ENCODE measurements at places on chromosomes 5 and 9.

GRCh38 chr9:87812375-87813118, 70.1 kb upstream of the SPATA31E1 start:
- DNase-seq = no peak

- DNase-seq = no peak
Measured at GRCh38 chr5:107396351-107396690, 274.4 kb downstream of the EFNA5 start.

GRCh38 chr9:105118636-105119035, 125.8 kb upstream of the SLC44A1 start:
- no peak for DNase-seq

- DNase-seq = no peak
Measured at GRCh38 chr9:132937463-132937901, 6.9 kb downstream of the TSC1 start.

GRCh38 chr5:96014395-96014794, 52.7 kb upstream of the ELL2 start:
- no peak for DNase-seq

- no peak for DNase-seq
Measured at GRCh38 chr5:36683821-36684434, 77.5 kb downstream of the SLC1A3 start.

DNA sequence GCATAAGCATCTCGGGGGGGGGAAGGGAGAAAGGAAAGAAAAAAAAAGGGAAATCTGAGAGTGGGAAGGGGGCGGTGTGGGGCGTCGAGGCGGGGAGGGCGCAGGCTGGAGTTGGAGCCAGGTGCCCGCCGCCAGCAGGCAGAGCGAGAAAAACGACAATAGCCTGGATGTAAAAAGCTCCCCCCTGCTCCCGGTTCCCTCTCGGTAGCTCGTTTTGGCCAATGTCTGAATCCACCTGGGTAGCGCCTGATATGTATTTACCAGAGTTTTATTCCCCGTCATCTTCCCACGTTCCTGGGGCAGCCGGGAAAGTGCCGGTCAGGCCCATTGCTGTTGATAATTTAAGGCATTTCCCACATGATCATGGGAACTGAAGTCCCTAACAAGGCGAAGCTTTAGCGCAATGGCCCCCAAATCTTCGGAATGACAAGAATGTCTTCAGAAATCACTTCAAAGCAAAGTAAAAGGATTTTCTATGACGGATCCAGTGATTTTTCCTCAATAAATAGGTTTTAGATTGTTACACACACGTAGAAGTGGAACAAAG, 3.0 kb upstream of the OTP start:
- DNase-seq = no peak

Measured in stimulated activated CD8-positive, alpha-beta memory T cell treated with anti-CD3 and anti-CD28 coated beads, Interleukin-4, amount 100 ng/mL, for 4 hours (primary cell).